ENCODE measurements at places on chromosomes 11 and 22.
A peak's percentile ranks its signal among the peaks of the same experiment; 100 is the strongest.

- DNase-seq, result no peak
Observed at GRCh38 chr11:27209562-27210005, 153.4 kb downstream of the CCDC34 start.

- no peak for DNase-seq
Observed at GRCh38 chr11:63769042-63769713, 603 bp upstream of the ZFTA start.

DNA sequence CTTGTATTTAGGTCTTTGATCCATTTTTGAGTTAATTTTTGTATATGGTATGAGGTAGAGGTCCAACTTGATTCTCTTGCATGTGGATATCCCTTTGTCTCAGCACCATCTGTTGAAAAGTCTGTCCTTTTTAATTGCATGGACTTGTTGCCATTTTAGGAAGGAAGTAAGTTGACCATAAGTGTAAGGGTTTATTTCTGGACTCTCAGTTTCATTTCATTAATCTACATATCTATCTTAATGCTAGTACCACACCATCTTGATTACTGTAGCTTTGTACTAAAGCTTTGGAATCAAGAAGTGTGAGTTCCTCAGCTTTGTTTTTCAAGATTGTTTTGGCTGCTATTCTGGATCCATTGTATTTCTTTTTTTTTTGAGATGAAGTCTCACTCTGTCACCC is 31.4 kb downstream of the CBL start:
- DNase-seq, result no peak

GRCh38 chr11:77515063-77515462 is 41.2 kb upstream of the PAK1 start:
- DNase-seq, result no peak

GRCh38 chr11:59943997-59944714 is 5.9 kb downstream of the OOSP1 start:
- no peak for DNase-seq

- DNase-seq, result peak; percentile 14
Observed at GRCh38 chr11:11966826-11967668, 41.4 kb downstream of the DKK3 start.

GRCh38 chr11:9396752-9397151 is 12.3 kb downstream of the IPO7 start:
- no peak for DNase-seq

DNA sequence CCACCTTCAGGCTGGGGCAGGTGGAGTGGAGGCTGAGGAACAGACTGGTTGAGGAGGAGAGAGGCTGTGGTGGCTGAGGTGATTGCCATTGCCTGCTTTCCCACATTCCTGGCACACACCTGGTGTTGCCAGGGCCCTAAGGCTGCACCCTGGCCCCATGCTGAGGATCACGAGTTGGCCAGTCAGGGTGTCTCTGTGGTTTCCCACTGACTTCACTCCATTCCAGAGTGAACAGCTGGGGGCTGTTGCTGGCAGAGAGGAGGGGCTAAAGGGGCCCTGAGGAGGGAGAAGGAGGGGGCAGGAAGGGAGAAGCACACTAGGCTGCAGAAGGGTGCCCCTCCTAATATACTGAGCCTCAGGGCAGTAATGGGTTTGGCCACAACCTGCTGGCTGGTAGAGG is 1.8 kb downstream of the TMEM86A start:
- no peak for DNase-seq

DNA sequence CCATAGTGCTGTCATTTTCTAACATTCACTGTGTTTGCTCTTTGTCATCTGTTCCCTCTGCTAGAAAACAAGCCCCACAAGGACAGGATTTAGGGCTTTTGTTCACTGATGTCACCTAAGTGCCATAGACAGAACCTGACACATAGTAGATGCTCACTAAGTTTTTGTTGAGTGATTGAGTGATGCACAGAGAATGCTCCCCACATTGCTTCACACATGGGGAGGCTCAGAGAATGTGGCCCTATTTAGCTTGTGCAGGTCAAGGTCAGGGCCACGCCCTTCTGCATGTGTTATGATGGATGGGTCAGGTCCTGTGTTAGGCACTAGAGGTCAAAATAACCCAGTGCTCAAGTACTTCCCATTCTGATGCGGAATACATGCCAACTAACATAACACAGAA is 33.1 kb upstream of the TSKU start:
- no peak for DNase-seq

- no peak for DNase-seq
Observed at GRCh38 chr11:79253280-79253679, 187.6 kb downstream of the TENM4 start.

GRCh38 chr11:68338051-68338780 is 25.8 kb downstream of the LRP5 start:
- no peak for DNase-seq

DNA sequence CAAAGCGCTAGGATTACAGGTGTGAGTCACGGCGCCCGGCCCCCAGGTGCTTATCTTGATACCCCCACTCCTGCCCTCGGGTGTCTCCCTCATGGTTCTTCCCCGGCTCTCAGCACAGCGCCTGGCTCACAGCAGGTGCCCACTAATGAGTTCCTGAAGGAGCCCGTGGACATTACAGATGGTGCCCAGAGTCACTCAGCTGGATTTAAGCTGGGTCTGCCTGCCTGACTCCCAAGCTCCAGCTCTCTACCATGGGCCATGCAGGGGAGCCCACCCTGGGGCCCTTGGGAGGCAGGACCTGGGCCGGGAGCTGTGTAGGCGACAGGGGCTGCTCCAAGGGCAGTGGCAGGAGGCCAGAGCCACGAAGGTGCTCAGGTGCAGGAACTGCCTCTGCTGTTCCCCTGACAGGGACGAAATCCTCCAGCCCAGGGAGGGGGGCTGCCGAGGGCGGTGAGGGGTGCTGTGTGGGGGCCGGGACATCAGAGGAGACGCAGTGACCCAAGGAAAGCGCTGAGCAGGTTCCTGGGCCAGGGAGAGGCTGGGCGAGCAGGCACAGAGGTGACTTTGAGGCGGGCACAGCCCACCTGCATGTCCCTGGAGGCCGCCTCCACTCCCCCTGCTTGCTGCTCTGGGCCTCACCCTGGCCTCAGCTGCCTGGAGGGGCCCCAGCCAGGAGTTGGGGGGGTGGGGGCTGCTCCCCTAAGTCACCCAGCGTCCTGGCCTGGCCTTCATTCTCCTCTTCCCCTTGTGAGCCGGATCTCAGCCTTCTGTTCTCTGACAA is 14.6 kb upstream of the FLRT1 start:
- no peak for DNase-seq

DNA sequence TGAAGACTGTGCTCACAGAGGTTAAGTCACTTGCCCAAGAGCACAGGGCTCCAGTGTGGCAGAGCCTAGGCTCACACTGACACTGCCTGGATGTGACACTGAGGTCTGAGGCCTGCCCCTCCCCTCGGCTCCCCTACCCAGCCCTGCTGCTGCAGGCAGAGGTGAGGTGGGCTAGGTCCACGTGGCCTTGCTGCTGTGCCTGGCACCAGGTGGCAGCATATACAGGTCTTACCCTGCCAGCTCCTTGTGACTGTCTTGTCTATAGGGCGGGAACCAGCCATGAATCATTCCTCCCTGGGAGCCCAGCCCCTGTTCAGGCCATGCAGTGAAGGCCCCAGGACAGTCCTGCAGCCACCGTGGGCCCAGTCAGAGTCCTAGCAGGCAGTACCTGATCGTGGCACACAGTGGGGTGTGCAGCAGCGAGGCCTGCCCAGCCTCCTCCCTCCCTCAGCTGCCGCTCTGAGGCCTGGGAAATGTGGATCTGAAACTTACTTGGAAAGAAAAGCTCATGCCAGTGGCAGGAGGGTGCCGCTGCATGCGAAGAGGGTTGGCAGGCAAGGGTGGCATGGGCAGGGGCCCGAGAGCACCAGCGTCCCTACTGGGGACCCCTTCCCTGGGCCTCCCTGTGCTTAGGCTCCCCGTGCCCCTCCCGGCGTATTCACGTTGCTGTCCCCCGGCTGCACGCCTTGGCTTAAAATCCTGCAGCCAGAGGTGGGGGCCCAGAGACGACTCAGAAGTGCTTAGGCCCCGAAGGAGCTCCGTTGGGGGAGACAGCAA is 1.2 kb upstream of the CERK start:
- no peak for DNase-seq

- no peak for DNase-seq
Observed at GRCh38 chr22:33620085-33620484, 300.2 kb downstream of the LARGE1 start.

GRCh38 chr22:39414377-39414776 is 14.8 kb downstream of the TAB1 start:
- no peak for DNase-seq

- no peak for DNase-seq
Observed at GRCh38 chr22:42430528-42431125, 1.6 kb downstream of the NFAM1 start.

GRCh38 chr11:69999721-70000120 is 78.4 kb upstream of the ANO1 start:
- no peak for DNase-seq

- DNase-seq, result no peak
Observed at GRCh38 chr22:50529897-50530579, at the start of gene TYMP. TYMP (minus strand) TSS chr22:50530012; CDS start chr22:50529709, 303 bp downstream.

DNA sequence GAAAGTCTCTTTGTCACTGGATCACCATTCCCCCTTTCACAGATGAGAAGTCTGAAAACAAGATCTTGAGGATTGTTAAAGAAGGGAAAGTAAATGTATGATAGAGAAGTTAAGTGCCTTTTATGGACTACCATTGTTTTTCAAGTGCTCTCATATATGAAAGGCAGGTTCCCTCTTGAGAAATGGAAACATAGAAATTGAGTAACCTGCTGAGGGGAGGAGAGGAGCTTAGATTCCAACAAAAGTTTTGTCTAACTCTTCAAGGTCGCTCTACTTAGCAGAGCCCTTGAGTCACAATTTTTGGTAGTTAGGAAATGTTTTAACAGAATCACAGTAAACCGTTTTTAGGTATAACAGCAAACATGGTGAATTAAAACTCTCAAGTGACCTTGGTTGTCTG is 80.1 kb downstream of the SVIP start:
- DNase-seq, result no peak

GRCh38 chr11:16925561-16926065 is 88.6 kb downstream of the PLEKHA7 start:
- no peak for DNase-seq

GRCh38 chr22:45284705-45285262 is at the start of gene UPK3A:
UPK3A (plus strand) TSS chr22:45284949; CDS start chr22:45285014, 65 bp downstream.
- no peak for DNase-seq

- DNase-seq, result no peak
Observed at GRCh38 chr11:119991669-119992068, 146.2 kb downstream of the TRIM29 start.

DNA sequence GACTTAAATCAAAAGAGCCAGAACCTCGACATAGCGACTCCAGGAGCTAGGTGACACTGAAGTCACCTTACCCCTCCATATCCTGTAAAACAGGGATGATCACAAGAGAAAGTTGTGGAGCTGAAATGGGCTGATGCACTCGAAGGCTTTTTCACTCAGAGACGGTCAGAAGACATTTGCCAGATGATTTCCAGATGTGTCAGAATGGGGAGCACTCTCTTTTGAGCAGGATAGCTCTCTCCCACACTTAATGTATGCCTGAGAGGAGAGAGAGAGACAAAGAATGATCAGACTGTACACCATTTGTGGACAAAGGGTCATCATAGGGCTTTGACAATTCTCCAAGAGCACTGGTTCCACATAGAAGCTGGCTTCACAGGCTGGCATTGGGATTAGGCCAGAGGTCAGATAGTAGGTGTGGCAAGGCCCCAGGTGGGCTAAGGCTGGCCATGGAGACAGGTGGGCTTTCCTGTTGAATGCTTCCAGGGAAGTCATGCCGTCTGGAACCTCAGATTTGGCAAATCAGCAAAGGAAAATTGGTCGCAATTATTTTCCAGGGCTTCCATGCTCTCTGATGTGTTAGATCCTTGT is 42.3 kb upstream of the ETS1 start:
- no peak for DNase-seq

DNA sequence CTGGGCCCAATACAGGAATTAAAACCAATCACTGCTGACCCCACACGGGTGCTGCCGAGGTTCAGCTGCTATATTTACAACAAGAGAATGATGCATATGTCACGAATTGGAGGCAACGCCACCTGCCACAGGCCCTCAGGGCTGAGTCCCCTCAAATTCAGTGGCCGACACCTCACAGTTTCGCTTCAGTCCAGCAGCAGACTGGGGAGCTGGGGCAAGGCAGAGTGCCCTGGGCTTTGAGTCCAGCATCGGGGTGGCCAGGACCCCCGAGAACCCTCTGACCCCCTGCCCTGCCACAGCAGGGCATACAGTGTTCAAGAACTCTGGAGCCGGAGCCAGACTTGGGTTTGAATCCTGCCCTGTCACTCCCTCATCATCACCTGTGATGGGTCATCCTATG is 247.2 kb downstream of the CTTN start:
- no peak for DNase-seq

GRCh38 chr22:46465793-46466192 is 71.6 kb downstream of the CELSR1 start:
- no peak for DNase-seq

- no peak for DNase-seq
Observed at GRCh38 chr11:134118006-134118405, 49.1 kb downstream of the JAM3 start.

DNA sequence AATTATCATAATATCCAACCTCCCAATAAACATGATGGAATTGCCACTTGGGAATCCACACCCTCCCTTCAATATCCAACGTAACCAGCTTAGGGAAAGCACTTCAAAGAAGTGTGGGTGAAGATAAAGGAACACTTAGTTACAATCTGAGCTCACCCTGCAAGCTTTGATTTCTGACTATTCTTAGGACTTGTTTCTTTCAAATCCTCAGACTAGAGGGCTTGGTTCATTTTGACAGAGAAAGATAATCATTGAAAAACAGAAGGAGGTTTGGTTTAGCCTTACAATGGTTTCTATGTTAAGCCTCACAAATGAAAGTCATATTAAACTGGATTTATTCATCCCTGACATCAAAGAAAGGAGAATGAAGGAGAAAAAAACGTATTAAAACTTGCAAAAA is 57.9 kb upstream of the SYT13 start:
- DNase-seq, result no peak

DNA sequence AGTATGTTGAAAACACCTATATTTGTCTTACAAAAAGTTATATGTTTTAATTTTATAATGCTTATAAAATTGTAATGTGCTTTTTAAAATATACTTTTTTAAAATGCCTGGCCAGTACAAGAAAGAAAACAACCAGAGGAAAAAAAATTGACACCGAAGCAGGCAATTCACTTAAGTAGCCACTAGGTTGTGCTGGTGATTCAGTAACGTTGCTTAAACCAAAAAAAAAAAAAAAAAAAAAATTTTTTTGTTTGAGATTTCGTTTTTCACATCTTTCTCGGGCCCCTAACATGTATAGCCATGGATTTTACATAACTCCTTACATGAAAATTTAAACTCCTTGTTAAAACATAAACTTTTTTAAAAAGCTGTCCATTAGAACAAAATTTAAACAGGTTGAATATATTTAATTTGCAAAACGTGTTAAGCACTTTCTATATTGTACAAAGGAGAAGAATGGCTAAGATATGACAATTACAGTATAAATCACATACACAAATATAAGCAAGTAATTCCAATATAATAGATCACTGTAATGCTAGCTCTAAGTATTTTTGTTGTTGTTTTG is 9.2 kb downstream of the OR8B4 start:
- no peak for DNase-seq

DNA sequence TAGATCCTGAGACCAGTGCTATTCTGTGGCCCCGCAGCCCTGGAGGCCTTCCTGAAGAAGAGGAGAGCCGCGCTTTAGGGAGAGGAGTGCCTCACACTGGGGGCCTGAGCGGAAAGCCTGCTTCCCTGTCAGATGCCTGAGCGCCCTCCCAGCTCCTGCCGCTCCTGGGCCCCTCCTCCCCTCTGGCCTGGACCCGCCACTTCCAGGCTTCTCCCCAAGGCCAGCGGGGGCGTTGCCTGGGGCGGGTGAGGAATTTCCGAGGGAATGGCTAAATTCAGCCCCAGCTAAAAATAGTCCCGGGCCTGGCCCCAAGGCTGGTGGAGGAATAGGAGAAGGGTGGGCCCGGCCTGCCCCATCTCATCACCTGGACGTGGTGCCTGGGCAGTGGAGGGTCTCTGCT is 15.4 kb downstream of the ARHGEF17 start:
- DNase-seq, result no peak
